Sciatic nerve (tissue), 2 donors: ENCODE measurements at places on chromosomes 5 and 9. TPM values are rescaled to one million over a fixed set of nuclear protein-coding genes. Genes with fewer than 3 reads are reported as not detected.

- DNase-seq = no peak
Measured at GRCh38 chr9:85055506-85056202, 386.1 kb downstream of the NTRK2 start.

DNA sequence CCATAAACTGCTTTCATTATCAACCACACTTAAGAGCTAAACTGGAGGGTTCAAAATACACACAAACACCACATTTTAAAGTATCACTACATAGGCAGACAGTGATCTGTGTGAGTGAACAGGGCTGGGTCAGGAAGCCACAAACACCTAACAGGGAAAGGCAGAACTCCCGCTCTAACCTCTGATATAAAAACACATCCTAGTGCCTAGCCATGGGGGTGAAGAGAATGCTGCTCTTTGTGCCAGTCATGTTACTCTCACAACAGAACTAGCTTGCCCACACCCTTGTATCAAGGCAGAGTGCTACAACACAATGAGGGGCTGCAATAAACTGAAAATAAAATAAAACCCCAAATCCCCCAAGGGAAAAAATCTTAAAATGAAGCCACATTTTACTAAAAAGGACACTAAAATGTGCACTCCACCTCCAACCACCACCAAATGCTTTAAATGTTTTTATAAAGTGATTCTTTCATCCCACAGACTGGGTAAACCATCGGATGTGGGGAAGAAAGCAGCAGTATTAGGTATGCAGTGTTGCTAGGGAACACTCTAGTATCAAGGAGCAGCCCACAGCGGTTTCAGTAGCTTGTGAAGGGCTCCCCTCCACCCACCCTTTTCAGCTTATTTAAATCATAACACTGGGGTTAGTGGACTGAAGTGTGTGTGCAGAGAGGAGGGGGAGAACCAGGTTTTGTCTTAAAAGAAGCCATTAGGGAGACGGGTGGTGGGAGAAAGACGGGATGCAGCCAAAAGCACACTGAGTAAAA, 64.5 kb downstream of the TMEM161B start:
- DNase-seq = no peak

Gene PFDN1
- total RNA-seq = 42.7 TPM

Gene SIMC1
- total RNA-seq = 15.6 TPM

Gene LSM11
- total RNA-seq = 3.4 TPM

GRCh38 chr9:134215699-134216448, 51.5 kb upstream of the RNU6ATAC start:
- DNase-seq = peak; percentile 70

DNA sequence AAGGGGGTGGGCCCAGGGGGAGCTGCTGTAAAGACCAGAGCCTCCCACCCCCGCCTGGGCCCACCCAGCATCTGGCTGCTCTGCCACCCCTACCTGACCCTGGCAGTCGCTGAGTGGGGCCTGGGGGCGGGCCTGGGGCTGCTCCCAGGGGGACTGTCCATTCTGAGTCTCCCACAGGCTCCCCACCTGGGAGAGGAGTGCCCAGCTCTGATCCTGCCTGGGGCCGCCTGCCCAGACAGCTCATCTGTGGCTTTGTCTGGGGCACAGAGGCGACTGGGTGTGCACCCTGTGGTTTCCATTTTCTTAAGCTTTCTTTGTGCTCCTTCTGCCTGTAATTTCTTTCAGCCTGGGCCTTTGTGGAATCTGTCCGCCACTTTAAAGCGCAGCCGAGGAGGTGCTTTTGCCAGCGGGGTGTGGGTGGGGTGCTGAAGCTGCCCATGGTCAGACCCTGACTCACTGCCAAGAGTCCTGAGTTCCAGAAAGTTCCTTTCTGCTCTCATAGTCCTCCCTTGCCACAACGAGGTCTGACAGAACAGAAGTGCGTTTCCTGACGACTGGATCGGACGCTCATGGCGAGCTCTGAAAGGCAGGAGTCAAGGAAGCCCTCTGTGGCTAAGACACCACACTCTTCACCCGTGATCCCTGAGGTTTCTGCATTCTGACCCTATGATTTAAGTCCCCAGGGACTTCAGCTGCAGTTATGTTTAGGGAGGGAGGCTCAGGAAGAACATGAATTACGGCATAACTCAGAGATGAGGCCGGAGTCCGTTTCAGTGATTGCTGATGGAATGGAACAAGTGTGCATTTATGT, 225.0 kb downstream of the FANCC start:
- DNase-seq = peak; percentile 77

- no peak for DNase-seq
Measured at GRCh38 chr9:37329576-37329975, 92.9 kb upstream of the GRHPR start.

Gene SH3TC2
- 59.1 TPM for total RNA-seq

- no peak for DNase-seq
Measured at GRCh38 chr5:171342362-171343111, 33.5 kb downstream of the TLX3 start.

Gene ITGA1
- total RNA-seq = 104 TPM

Gene ZNF300
- total RNA-seq = 6.2 TPM

- no peak for DNase-seq
Measured at GRCh38 chr9:18437315-18438201, 36.4 kb upstream of the ADAMTSL1 start.

Gene IDNK
- total RNA-seq = 7.8 TPM

GRCh38 chr5:39186722-39187539, 32.4 kb downstream of the FYB1 start:
- no peak for DNase-seq

- DNase-seq = no peak
Measured at GRCh38 chr9:6671416-6671815, 25.9 kb upstream of the GLDC start.

- DNase-seq = no peak
Measured at GRCh38 chr5:114839360-114839759, 330.3 kb downstream of the TRIM36 start.

DNA sequence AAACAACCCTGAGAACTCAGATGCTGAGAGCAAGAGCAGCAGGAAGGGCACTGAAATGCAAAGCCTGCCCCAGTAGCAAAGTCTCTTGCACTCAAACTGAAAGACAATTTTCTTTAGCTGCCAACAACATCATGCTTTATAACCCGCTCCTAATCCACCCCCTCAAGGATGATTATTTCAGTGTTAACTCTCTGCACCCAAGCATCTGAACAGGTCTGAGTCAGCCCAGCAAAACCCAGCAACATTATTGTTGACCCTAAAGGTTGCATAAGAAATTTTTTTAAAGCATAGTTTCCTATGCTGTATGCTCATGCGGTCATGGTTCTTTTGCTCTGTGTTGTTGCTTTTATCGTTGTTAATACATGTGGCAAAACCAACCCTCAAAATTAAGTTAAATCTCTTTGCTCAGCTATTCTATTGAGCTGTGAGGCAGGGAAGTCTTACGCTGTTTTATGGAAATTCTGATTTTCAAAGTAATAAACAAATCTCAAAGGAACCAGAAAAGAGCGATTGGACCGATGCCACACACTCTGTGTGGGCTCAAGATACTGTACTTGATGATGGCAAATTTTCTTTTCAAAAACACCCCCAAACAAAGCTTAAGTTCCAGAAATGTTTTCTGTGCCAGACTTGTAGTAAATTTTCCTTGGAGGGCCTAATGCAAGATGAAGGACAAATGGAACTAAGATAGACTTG, 440.6 kb upstream of the MPDZ start:
- no peak for DNase-seq

DNA sequence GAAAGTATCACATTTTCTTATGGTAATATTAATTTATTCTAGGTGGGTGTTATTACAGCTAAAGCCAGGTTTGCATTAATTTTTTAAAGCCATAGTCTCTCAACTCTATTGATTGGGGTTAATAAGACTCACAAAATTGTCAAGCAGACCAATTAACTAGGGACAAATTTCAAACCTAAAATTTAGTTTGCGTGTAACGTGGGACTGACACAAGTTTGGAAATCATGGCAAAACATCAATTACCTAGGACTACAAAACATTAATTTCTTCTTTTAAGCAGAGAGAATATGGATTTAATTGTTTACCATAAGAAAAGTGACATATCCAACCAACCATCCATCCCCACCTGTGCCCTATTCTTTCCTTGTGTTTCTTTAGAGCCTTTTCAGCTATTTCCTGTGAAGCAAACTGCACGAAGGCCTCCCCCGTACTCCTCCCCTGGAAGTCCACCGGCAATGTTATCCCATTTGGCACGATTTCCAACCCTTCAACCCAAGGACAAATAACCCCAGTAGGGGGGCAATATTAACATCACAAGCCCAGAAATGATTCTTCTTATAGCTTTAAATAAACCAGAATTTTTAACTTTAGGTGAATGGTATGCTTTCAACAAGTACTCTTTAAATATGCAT, 4.4 kb downstream of the HNRNPH1 start:
- no peak for DNase-seq

DNA sequence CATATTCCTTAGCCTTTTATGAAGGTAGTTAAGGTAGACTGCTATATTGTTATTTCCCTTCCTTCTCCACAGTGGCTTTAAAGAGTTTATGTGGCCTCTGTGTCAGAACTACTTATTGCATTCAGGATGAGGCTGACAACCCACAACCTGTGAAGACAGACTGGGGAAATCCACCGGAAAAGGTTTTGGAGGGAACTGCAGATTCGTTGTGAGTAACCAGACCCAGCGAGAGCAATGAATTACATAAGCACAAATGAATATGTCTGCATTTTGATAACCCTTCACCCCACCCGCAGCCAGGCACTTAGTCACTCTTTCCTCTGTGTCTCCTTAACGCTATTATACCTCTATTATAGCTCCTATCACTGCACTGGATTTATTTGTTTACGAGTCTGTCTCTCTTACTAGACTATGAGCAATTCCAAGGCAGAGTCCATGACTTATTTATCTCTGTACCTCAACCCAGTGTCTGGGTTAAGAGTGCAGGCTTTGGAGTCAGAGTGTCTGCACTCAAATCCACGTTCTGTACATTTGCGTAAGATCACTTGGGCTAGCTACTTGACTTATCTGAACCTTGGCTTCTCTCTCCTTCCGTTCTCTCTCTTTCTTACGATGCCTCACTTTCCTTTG, 19.2 kb downstream of the KCTD16 start:
- no peak for DNase-seq
